ENCODE measurements at places on chromosomes 11 and 22.

DNA sequence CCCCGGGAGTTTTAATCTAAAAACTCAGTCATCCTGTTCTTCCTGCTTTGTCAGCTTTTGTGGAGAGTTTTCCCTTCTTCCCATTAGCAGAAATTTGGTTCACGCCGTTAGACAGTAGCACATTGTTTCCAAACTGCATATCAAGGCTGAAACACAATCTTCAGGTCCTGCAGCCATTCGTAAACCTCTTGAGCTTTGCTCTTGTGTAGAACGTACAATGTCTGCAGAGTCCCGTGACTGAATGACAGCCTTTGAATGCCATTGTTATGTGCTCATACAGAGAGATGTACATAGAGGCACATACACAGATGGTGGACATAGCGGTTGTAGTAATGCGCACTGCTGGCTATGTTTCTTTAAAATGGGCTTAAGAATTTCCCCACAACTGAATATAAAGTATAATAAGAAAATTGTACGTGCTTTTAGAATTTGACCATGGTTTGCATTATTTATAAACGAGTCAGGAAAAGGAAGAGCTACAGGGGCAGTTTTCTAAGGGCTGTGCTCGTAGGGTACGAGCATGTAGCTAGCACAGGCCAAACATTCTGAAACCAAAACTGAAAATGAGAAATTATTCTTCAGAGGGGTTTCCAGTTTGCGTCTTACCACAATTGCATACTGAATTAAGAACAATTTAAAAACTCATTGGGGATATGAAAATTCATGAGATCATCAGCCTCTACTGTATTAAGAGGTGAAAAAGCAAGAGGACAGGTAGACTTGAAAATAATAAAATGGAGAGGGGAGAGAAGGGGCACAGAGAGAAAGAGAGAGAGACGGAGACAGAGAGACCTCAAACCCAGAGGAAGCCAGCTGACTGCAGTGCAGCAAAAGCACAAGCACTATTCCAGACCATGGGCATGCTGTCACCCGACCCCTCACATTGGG, 310.1 kb downstream of the CADM1 start:
- no peak for DNase-seq

GRCh38 chr22:31329029-31329428, 17.1 kb downstream of the PATZ1 start:
- no peak for DNase-seq

DNA sequence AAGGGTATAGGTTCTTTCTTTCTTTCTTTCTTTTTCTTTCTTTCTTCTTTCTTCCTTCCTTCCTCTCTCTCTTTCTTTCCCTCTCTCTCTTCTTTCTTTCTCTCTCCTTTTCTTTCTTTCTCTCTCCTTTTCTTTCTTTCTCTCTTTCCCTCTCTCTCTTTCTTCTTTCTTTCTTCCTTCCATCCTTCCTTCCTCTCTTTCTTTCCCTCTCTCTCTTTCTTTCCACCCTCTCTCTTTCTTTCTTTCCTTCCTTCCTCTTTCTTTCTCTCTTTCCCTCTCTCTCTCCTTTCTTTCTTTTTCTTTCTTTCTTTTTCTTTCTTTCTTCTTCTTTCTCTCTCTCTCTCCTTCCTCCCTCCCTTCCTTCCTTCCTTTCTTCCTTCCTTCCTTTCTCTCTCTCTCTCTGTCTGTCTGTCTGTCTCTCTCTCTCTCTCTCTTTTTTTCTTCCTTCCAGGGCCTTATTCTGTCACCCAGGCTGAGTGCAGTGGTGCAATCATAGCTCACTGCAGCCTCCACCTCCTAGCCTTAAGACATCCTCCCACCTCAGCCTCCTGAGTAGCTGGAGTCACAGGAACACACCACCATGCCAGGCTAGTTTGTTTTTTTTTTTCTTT, 26.8 kb downstream of the LIF start:
- no peak for DNase-seq

DNA sequence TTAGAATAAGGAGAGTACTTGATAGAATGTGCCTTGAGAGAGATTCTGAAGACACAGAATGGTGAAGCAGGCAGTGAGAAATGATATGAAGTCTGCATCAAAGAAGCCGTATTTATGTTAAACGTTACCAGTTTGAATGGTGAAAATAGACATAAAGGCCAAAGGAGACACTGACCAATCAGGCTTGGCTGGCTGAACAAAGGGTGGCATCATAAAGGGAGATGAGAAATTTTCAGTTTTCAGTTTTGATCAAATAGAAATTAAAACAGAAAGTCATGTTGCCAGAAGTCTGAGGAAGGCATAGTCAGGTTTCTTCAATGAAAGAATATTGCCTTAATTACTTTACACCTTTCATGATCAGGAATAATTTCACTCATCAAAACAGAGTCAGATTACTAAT, 6.6 kb downstream of the OR51F1 start:
- DNase-seq, result no peak

- no peak for DNase-seq
These were observed 26.0 kb downstream of the PTPN5 start for GRCh38 chr11:18765554-18765953.

- no peak for DNase-seq
These were observed 1.4 kb downstream of the CCDC88B start for GRCh38 chr11:64341429-64341828.

- DNase-seq, result no peak
These were observed 23.7 kb downstream of the EXPH5 start for GRCh38 chr11:108569896-108570295.

- no peak for DNase-seq
These were observed 57.3 kb upstream of the FADD start for GRCh38 chr11:70145841-70146240.

GRCh38 chr22:47586038-47586437, 823.6 kb downstream of the TBC1D22A start:
- DNase-seq, result no peak

- no peak for DNase-seq
These were observed 53.2 kb downstream of the SPON1 start for GRCh38 chr11:14015711-14016110.

DNA sequence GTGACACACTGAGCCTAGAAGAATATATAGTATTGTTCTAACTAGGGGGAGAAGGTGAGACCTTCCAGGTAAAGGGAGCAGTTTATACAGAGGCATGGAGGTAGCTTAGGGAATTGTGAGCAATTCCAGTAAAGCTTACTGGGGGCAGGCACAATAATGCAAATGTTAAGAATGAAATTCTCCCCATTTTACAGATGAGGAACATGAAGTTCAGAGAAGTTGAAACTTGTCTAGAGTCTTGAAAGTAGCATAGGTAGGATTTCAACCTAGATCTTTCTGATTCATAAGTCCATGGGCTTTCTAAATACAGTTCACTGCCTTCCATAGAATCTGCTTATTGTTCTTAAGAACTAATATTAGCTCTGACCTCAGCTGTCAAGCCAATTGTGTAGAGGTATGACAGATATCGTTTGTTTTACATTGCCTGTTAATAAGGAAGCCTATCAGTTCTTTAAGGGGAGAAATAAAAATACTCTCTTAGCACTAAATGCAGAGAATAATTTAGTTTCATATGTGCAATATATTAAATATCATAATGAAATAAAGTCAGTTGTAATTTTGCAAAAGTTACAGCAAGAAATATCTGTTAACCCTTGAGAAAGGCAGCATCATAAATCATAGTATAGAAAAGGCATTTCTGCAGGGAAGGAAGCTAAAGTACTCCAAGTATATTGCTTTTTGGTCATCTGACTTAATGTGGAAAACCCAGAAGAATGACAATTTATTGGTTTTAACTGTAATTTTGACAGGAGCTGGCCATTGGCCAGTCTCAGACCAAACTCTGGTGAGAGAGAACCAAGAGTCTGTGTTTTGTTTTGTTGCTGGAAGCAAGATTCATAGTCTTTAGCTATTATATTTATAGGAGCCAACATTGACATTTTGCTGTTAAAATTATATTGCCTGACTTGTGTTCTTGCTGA, 181.8 kb downstream of the UVRAG start:
- no peak for DNase-seq

GRCh38 chr11:73297702-73298101, 10.4 kb upstream of the ARHGEF17 start:
- DNase-seq, result no peak

DNA sequence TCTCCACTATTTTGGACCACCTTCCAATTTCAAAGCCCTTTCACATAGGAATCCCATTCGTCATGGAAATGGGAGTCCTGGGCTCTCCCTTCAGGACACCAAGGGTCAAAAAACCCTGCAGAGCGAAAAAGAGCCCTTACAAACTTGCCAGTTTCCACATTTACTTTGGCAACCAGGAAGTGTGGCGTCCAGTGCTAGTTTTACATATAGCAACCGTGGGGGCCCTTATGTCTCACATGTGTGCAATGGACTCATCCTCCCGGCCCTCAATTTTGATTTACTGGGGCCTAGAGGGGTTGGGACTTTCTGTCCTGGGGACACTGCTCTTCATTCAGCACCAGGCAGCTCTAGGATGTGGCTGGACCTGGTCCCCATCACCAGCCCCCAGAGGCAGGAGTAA, 33.7 kb downstream of the DAGLA start:
- DNase-seq, result no peak

GRCh38 chr11:64090806-64091516, 55.2 kb downstream of the FLRT1 start:
- no peak for DNase-seq

DNA sequence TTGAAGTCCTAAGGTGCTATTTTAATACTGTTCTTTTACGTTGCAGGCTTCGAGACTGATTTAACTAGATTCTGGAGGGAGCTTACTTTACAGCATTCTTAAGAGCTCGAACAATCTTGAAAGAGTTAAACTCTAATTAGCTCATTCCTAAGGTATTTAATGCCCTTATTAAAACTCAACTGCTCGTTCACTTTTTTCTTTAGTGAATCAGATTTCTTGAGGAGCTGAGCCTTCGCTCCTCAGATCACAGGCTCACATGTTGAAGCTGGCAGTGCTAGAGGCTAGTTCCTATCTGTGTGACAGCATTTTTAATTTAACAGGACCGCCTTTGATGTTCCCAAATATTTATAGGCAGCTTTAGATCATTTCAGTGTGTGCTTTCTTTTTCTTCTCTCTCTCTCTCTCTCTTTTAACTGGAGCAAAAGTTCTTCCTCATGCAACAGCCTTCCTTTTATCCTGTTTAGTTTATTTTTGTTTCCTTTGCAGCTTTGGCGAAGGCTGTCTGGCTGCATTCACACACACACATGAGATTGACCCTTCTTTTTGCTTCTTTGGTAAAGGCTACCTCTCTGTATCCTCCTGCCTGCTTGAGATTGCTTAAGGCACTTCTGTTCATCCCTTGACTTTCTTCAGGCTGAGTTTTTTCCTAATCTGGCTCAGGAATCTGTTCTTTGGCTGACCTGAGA, 21.0 kb downstream of the ZNRF3 start:
- DNase-seq, result no peak

DNA sequence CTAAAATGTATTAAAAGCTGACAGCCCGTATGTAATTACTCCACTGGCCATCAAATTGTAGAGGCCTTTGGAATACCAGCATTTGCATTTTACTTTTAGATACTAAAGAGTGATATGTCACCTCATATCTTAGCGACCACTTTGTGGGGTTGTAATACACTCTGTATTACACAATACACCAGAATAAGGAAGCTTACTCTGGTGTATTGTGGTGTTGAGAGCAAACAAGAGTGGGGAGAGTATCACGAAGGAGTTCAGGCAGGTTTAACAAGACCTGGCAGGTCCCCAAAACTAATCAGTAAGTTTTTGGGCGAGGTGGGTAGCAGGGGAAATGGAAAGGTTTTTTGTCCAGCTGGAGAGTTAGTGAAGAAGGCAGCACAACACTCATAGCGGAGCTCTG, 3.2 kb downstream of the NUP50 start:
- no peak for DNase-seq

DNA sequence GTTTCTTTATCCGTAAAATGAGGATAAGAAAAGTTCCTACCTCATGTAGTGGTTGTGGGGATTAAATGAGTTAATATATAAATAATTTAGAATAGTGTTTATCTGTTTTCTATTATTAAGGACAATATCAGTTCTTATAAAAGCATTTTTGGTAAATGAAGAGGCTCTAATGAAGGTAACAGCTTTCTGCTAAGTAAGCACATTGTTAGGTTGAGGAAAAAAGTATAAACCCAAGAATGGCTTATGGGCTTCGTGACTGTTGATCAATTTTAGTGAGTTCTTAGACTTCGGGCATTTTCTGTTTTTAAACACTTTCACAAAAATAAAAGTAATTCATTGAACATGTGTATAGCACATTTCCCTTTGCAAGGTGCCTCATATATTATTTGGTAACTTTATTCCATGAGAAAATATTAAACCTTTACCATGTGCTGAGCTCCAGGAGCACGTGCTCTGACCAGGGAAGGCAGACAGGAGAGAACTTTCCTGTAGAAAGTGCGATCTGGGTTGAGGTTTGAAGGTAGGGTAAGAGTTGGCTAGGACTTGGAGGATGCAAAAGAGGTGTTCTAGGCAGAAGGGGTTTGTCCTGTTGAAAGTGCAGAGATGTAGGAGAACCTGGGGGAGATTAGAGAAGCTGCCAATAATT, 11.3 kb upstream of the OR9Q2 start:
- DNase-seq, result no peak

DNA sequence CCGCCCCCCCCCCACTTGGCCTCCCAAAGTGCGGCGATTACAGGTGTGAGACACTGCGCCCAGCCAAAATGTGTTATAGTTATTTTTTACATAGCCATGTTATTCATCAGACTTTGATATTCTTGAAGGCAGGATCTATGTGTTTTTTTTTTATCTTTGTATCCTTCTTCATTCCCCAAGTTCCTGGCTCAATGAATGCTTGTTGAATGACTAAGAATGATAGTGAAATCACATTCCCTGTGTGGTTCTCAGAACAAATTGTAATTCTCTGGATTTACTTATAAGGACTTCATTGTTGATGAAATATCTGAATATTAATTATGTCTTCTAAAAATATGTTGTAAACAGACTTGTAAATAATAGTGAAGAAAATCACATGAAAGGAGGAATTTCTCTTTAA, 33.5 kb downstream of the MMP7 start:
- no peak for DNase-seq

GRCh38 chr22:19576460-19577421, 52.5 kb upstream of the CLDN5 start:
- peak; percentile 41 for DNase-seq

- no peak for DNase-seq
These were observed 1.3 kb upstream of the ISX start for GRCh38 chr22:35064664-35065063.

- DNase-seq, result peak; percentile 31
These were observed 8.2 kb upstream of the TBC1D22A start for GRCh38 chr22:46754110-46754799.
